ENCODE measurements at places on chromosomes 6 and 20.

DNA sequence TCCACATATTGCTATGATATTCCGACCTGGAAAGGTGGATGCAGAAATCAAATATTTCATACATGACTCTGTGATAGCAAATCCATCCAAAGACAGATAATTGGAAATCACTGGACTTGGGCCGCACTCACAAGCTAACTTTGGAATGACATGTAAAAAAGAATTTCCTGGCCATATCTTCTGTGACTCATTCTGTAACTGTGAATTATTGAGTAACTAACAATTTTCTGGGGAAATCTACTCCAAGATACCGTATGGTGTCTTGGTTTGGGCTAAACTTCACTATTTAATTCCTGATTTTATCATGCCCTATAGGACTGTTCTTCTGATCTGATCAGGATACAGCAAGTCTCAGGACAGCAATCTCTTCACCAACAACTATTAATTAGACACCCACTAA lies 92.7 kb upstream of the LY86 start:
- no peak for DNase-seq

DNA sequence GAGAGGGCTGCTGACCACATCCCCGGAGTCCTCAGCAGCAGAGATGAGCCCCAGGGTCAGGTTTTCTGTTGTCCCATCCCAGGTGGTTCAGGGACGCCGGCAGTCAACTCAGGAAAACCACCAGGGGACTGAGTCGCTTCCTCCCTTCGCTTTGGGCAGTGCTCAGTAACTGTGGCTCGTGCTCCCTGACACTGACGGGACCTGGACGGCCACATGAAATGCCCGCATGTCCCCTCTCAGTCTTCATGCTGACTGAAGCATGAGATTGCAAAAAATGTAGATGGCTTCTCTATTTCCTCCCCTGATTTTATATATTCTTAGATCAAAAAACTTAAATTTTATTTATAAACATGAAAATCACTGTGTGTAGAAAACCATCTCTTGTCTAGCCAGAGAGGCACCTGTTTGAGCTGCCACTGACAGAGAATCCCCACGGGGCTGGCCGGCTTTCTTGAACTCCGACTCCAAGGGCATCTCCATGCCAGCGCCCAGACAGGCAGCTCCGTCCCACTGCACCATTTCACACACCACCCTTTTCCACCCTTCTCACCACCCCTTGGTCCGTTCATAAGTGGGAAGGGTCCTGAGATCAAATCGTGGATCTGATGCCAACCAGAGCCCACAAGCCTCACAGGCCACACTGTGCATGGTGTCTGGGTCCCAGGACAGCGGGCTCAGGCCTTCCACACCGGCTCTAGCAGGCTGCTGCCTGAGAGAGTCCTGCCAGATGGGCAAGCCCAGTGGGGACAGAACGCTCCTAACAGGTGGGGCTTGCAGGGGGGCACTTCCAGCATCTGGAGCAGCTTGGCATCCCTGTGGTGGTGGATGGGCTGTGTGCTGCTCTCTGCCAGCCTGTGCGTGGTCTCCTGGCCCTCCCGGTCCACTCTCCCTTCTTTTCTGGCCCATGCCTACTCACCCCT lies 98.2 kb downstream of the SMOC2 start:
- DNase-seq, result no peak

DNA sequence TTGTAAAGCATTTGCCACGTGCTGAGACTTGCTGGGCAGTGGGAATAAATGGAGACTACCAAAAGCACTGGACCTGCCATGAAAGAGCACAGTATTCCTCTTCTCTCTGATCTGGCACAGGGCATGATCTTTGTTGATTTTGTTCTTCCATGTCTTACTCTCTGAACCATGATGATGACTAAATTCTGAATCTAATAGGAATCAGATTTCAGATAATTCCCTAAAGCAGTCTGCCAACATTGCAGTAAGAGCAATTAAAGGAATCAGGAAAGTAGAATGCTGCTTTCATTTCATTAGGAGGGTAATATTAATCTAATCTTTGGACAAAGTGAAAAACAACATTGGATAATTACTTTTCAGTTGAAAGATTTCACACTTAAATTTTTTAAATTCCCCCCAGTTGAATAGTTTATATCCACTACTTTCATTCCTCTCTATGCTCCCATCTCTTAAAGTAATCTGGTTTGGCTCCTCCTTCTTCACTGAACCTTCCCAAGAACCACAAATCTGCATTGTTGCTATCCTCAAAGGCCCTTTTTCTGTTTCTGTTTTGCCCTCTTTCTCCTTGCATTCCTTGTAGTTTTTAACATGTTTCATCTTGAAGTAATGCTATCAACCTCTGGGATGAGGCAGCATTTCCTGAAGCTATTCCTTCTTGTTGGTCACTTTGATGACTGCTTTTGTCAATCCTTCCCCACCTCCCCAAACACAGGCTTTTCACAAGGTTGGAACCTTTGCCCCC lies 243.2 kb upstream of the TENT5A start:
- peak; percentile 64 for DNase-seq

GRCh38 chr6:12363651-12364381 lies 73.7 kb downstream of the EDN1 start:
- no peak for DNase-seq

GRCh38 chr6:161630674-161631073 lies 356.8 kb upstream of the AGPAT4 start:
- DNase-seq, result no peak

DNA sequence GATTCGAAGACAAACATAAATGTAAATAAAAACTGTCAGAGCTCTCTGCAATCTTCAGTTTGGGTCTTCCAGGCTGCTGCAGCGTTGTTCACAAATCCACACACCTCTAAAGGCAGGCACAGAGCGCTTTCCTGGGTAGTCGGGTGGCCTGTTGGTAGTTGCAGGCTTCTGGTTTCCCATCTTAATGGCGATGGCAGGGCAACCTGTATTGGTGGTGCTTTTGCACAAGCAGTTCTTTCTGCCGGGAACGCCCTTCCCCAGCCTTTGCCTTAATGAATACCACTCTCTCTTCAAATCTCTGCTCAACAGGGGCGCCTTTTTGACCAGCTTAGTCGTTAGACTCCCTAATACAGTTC lies 723 bp upstream of the IFT52 start:
- peak; percentile 24 for DNase-seq

DNA sequence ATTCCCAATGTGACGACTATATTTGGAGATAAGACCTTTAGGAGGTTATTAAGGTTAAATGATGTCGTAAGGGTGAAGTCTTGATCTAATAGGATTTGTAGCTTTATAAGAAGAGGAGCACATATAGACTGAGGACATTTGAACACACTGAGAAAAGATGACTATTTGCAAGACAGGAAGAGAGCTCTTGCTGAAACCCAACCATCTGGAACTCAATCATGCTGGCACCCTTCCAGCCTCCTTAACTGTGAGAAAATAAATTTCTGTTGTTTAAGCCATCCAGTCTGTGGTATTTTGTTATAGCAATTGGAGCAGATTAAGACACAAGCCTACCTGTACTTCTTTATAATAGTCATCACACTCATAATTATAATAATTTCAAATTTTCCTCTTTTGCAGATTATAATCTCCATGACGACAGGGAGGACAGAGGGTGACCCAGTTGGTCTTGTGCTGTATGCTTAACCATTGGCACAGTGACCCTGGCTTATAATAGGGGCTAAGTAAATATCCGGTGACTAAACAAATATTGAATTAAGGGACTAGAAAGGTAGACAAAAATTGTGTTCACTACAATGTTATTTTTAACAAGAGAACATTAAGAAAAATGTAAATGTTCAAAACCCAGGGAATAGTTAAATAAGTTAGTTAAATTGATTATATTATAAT lies 206.4 kb upstream of the HDDC2 start:
- DNase-seq, result no peak

DNA sequence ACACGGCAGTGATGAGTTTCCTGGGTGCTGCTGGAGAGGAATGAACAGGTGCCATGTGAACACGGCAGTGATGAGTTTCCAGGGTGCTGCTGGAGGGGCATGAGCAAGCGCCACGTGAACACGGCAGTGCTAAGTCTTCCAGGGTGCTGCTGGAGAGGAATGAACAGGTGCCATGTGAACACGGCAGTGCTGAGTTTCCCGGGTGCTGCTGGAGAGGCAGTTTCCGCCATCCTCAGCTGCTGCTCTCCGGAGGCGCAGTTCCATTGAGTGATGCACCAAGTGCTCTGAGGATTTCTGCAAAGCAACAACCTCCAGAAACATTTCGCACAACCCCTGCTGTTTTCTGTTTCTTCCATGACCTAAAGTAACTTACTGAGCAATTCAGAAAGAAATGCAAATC lies 155.4 kb downstream of the SMOC2 start:
- no peak for DNase-seq

DNA sequence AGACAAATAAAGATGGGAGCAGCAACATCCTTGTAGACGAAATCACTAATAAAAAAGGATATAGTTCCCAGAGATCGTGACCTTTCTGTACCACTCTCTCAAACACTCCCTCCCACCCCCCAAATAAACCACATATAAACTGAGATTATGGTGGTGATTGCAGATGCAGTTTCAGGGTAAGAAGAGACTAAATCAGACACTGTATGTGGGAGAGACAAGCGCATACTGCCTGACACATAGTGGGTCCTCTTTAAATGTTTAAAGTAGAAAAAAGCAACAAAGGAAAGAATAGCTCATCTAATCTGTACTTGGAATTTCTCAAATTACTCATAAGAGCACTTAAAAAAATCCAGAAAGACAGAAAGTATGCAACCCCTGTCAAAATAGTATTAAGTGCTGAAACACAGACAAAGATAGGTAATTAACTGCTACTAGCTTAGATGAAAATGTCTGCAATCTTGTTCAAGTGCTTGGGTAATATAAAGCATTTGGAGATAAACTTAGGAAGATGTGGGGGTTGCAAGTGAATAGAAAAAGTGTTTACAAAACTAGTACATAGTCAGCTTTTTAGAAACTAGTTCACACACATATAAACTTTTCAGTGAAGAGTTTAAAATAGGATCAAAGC lies 151.6 kb downstream of the BACH2 start:
- DNase-seq, result no peak
